ENCODE measurements at places on chromosomes 5 and 9.

- no peak for DNase-seq
These were observed 647.7 kb upstream of the ITGA1 start for GRCh38 chr5:52139888-52140615.

DNA sequence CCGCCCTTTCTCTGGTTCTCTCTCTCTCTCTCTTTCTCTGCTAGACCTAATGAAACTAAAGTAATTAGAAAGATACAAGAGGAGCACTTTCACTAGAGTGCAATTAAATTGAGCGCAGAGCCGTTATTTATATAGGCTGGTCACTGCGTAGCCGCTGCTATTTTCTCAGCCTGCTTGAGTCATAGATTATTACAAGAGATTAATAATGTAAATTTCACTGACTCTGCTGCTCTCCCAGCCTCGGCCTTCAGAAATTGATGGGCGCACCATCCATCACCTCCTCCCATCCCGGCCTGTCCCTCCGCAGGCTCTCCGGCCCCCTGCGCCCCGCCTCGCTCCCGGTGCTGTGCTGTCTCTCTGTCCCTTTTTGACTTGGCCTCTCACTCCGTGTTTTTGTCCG lies 268.0 kb upstream of the MVB12B start:
- DNase-seq = no peak

DNA sequence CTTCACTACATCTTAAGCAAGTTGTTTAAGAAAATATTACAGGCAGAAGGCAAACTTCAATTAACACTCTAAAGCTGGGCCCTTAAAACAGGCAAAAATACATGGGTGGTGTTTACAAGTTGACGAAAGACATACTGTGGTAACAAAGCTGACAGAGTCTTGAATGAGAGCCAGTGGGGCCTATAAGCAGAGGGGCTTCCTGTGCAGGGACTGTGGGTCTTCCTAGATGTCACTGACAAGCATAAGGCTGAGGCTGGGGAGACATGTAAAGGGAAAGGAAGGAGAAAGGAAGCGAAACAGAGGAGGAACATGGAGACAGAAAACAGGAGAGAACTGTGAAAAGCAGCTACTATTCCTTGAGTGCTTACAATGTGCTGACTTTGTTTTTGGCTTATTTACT lies 308.0 kb upstream of the RPS23 start:
- DNase-seq = no peak

- DNase-seq = no peak
These were observed 546.1 kb downstream of the NR2F1-AS1 start for GRCh38 chr5:93034621-93035590.

DNA sequence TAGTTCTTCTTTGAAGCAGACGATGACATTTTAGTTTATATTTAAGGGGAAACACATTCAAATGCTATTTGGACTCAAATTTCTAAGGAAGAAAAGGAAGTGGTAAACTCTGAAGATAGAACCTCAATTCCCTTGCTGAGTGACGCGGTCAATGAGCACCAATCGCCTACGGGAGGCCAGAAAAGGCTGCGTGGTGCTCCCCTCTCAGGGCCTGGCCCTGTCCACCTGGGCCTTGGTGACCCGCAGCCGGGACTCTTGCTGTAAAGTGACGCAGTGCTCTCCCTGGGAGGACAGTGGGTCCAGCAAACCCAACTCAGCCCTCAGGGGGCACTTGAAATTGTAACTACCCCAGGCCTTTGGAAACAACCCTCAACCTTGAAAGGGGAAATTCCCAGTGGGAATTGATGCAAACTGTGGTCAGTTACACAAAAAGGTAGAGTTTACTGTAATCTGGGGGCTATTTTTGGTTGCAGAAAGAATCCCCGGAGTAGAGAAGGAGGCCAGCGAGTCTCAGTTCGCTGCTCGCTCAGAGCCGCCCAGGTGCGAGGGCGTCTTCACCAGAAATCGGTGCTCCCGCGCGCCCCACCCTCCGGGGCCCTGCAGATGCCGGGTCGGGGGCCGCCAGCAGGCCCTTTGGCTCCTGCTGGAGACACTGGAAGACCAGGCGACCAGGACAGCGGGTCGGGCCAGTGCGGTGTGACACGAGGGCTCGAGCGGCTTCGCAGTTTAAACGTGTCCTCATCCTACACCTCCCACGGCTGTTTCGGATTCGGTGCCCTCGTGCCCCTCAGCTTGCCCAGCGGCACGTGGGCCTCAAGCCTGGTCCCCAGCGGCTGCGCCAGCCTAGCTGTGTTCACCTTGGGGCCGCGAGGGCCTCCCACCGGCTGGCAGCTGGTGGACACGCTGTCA lies 1.4 kb upstream of the ANKRD33B start:
- DNase-seq = no peak

DNA sequence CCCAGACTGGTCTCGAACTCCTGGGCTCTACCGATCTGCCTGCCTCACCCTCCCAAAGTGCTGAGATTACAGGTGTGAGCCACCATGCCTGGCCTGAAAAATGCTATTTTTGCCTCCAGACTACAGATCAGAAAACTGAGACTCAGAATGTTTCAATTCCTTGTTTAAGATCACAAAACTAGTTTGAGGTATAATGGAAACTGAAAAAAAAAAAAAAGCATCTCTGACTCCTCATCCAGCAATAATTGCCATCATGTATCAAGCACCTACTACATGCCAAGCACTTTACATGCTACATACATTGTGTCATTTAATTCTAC lies 35.6 kb downstream of the PLAC8L1 start:
- DNase-seq = no peak

GRCh38 chr5:38551030-38552017 lies 5.1 kb downstream of the LIFR start:
- DNase-seq = no peak

GRCh38 chr5:139670369-139671095 lies 22.4 kb downstream of the CXXC5 start:
- DNase-seq = no peak

GRCh38 chr5:71693828-71694427 lies 25.1 kb upstream of the CARTPT start:
- no peak for DNase-seq

- no peak for DNase-seq
These were observed 105.4 kb upstream of the SPOCK1 start for GRCh38 chr5:137604348-137605095.

DNA sequence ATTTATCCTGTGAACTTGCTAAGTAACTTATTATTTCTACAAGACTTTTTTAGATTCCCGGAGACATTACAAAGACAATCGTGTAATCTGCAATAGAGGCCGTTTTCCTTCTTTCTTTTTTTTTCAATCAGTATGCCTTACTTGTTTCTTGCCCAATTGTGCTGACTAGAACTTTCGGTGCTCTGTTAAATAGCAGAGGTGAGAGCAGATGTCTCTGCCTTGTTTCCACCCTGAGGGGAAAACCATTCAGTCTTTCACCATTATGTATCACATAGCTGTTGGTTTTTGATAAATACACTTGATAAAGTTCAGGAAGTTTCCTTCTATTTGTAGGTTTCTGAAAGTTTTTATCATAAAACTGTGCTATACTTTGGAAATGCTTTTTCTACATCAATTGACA lies 10.3 kb downstream of the SPATA31E1 start:
- DNase-seq = no peak

DNA sequence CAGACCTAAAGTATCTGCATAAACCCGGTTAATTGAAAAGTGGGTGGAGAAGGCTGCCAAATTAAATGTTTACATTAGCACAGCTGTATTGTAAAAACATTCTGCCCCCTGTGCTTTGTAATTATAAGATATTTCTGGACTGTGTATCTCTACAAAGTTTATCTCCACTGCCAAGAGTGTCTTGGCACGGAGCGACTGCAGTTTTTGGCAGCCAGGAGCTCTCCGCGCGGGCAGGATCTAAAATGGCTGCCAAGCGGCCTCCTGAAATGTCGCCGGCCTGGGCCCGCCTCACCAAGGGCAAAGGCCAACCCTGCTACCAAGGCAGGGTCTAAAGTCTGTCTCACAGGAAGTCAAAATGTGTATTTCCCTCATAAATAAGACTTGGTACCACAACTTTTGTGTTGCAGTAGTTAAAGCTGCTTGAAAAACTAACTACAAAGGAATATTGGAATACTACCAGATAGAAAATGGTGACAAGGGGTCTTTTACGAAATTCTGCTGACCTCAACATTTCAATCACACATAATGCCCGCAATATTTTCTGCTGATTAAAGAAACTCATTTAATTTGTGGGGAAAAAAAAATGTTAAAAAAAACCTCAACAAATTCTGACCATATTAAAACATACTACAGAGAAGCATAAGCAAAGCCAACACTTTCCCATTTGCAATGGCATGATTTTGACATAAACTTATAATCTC lies 110.4 kb downstream of the NFIB start:
- no peak for DNase-seq

DNA sequence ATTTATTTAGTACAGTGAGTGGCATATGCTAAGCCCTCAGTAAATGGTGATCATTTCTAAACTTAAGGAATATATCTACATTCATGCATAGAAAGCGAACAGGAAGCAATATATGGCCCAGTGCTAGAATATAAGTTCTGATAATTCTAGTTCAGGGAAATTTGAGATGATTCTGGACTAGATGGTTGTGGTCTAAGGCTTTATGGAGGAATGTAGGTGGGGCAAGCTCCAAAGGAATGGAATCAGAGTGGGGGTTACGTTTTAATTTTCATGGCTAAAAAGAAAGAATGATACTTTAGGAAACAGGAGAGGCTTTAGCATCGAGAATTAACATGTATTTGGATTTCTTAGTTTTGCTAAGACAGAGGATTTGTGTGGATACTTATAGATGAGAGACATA lies 56.1 kb downstream of the MTREX start:
- no peak for DNase-seq

- no peak for DNase-seq
These were observed 241.7 kb upstream of the PANK3 start for GRCh38 chr5:168820874-168821273.

DNA sequence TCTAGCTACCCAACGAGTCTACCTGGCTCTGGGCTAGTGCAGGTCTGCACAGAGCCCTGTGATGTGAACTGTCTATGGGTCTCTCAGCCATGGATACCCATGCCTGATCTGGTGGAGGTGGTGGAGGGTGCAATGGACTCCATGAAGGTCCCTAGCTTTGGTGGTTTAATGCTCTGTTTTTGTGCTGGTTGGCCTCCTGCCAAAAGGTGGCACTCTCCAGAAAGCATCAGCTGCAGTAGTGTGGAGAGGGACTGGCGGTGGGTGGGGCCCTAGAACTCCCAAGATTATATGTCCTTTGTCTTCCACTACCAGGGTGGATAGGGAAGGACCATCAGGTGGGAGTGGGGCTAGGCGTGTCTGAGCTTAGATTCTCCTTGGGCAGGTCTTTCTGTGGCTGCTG lies 290.1 kb downstream of the AGTPBP1 start:
- DNase-seq = no peak

GRCh38 chr5:18397371-18397770 lies 763.1 kb downstream of the TAF11L14 start:
- DNase-seq = no peak

DNA sequence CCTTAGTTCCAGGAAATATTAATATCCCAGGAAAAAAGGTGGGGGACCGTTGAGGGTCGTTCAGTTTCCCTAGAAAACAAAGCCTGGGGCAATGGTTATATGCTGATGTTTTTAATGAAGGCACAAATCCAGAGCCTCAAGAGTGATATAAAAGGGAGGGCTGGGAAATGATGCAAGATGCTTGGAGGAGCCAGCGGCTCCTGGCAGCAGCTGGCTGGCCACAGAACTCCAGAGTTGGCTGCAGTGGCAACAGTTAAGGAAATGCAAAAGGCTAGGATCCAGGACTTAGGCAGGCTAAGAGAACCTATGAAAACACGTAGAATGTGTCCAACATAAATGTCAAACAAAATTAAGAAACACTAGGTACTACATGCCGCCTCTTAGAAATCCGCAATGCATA lies 31.0 kb upstream of the B4GALT1 start:
- no peak for DNase-seq

- DNase-seq = no peak
These were observed 254.1 kb downstream of the SLF1 start for GRCh38 chr5:94872526-94872925.

Measured in central memory CD4-positive, alpha-beta T cell (primary cell).